Activated naive CD8-positive, alpha-beta T cell treated with anti-CD3 and anti-CD28 coated beads, Interleukin-2, amount 50 U/mL, for 16 hours (primary cell): ENCODE measurements at places on chromosomes 1 and 21.

DNA sequence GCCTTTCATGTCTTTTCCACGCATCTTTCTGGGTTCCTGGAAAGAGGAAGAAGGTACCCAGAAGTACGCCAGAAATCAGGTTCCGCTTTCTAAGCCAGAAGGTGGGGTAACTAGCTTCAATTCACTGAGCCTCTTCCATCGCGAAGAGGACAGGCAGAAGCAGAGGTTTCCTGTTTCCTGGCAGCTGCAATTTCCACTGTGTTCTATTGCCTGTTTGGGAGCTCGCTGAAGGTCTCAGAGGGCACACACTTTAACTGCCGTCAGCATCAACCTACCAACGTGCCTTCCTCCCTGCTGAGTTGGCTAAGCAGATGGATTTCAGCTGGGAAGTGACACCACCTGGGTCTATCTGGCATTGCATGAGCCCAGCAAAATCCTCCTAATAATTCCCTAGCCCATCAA lies 10.0 kb downstream of the NCF2 start:
- no peak for DNase-seq

DNA sequence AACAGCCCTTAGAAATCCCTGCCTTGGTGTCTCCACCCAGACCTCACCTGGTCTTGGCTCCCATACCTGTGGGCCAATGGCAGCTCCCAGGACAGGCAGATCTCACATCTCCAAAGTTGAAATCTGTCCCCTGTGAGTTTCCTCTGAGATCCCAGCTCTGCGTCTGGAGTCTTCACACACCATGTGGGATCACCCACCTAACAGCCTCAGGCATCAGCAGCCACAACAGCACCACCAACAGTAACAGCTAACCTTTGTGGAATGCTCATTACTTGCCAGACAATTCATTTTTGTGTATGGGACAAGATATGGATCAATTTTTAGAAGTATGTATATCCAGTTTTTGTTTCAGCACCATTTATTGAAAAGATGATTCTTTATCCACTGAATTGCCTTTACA lies 523.2 kb downstream of the MATN1 start:
- DNase-seq = no peak

- DNase-seq = no peak
These were observed 61.6 kb downstream of the MAP3K21 start for GRCh38 chr1:233389169-233389568.

- DNase-seq = no peak
These were observed 6.0 kb downstream of the TRNP1 start for GRCh38 chr1:26999440-26999987.

GRCh38 chr1:180912211-180912800 lies 391 bp upstream of the KIAA1614 start:
- DNase-seq = no peak

- DNase-seq = no peak
These were observed 388.7 kb downstream of the ST6GALNAC3 start for GRCh38 chr1:76463278-76463677.

- DNase-seq = no peak
These were observed 41.0 kb downstream of the NENF start for GRCh38 chr1:212473729-212474128.

GRCh38 chr1:241782396-241782795 lies 65.6 kb upstream of the EXO1 start:
- no peak for DNase-seq

GRCh38 chr1:78377356-78377928 lies 113.3 kb upstream of the PTGFR start:
- DNase-seq = no peak

DNA sequence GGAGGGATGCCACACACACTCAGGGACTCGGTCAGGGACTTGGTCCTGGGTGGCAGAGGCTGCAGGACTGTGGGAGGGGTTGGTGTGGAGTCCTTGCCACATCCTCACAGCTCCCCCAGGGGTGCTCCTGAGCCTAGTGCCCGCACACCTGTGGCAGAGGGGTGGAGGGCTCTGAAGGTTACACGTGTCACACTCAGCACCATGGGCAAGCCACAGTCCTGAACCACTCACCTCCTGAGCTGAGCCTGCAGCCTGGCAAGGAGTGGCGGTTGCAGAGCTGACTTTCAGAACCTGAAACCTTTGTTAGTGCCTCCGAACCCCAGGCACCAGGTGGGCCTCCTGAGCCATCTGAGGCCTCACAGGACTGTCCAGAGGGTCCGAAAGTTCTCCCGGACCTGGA lies 249.2 kb upstream of the C1orf174 start:
- no peak for DNase-seq

DNA sequence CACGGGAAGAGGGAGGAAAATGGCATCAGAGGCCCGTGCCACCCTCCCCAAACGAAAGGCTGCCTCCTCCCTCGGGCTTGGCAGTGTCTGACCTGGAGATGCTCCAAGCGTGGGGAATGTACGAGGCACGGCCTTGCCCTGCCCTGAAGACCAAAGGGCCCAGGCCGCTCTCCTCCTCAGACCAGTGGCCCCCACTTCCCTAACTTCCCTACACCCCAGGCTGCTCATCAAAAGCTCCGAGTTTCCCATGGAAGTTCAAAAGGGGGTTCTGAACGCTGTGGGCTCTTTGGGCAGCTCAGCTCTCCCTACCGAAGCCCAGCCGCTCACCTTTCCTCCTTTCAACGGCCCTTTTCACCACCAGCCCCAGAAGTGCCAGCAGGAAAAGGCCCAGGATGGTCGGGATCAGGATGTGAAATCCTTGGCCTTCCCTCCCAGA lies 11.8 kb downstream of the FCMR start:
- no peak for DNase-seq

GRCh38 chr1:224747578-224747977 lies 131.5 kb downstream of the CNIH3 start:
- DNase-seq = no peak

DNA sequence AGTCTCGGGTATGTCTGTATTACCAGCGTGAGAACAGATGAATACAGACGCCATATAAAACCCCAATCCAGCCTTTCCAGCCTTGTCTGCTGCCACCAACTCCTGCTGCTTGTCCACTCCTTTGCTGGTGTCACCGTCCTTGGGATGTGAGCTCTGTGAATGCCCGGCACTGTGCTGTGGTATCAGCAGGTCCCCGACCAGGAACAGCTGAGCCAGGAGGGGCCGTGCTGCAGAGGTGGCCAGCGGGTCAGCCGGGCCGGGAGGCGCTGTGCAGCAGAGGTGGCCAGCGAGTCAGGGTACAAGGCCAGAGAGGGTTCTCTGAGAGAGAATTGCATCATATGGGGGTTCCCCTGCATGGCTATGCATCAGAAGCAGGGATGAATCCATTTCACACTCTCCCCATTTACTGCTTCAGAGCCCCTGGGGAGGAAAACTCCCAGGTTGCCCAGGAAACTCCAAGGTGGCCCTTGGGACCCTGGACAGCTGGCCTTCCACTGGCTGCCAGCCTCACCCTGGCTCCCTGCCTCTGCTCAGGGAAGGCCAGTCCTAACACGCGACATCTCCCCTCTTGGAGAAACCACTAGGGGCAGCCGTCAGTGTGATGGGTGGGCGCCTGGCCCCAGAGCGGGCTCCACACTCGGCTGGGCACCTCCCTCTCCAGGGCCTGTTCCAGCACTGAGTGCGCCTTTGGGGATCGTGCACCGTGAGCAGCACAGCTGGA lies 122.4 kb upstream of the COL6A1 start:
- DNase-seq = no peak
